Activated CD4-positive, alpha-beta T cell treated with anti-CD3 and anti-CD28 coated beads, Interleukin-2, amount 10 ng/mL, durations not matched to agents 7 days and 5 days (primary cell): ENCODE measurements at places on chromosomes 11 and 22. TPM values are rescaled to one million over a fixed set of nuclear protein-coding genes. Genes with fewer than 3 reads are reported as not detected.

CDC42EP1 gene
- total RNA-seq: 0.30 TPM

DNA sequence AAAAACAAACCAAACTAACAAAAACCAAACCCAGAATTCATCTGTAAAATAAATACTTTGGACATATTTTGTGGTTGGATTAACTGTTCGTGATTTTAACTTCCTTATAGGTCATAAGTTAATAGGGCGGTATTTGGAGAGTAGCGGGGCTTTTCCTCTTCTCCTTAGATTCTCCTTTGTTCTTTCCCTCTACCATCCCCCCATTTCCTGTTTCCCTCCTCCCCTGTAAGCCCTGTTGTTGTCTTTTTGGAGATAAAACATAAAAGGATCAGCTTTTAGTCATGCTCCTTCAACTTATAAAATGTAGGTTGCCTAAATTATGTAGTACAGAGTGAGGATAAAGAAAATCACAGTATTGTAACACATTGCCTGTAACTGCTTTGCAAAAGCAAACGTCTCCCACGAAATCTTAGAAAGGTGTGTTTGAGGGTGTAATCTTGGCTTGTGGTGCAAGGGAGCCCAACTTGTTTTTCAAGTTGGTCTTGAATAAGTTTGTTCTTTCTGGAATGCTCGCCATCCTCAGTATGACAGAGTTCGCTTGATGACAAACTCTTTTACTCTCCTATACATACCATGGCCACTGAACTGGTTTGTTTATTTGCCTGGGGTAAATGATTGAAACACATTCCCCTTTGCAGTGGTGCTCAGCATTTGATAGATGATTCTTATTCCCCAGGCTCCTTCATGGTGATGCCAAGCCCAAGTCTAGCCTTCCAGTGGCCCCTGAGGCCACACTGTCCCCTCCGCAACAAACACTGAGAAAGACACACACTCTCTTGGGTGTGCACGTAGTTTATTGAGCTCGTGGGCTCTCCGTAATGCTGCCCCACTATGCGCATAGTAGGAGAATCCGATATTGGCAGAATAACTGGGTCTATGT, 49.4 kb downstream of the TEAD1 start:
- H3K4me1 ChIP-seq: peaks cover 6% of the 10 kb centered on the region
- no peak overlapping the region for H3K4me3 ChIP-seq
- DNase-seq: no peak
- H3K36me3 ChIP-seq: no peaks in the 10 kb centered on the region
- peaks cover 71% of the 10 kb centered on the region for H3K27me3 ChIP-seq

GRCh38 chr22:28443526-28443876, 236.1 kb downstream of the TTC28 start:
- H3K4me1 ChIP-seq: peaks cover 24% of the 10 kb centered on the region
- DNase-seq: peak; percentile 36
- peak overlapping the region; percentile 73 for H3K4me3 ChIP-seq
- no peaks in the 10 kb centered on the region for H3K36me3 ChIP-seq

DNA sequence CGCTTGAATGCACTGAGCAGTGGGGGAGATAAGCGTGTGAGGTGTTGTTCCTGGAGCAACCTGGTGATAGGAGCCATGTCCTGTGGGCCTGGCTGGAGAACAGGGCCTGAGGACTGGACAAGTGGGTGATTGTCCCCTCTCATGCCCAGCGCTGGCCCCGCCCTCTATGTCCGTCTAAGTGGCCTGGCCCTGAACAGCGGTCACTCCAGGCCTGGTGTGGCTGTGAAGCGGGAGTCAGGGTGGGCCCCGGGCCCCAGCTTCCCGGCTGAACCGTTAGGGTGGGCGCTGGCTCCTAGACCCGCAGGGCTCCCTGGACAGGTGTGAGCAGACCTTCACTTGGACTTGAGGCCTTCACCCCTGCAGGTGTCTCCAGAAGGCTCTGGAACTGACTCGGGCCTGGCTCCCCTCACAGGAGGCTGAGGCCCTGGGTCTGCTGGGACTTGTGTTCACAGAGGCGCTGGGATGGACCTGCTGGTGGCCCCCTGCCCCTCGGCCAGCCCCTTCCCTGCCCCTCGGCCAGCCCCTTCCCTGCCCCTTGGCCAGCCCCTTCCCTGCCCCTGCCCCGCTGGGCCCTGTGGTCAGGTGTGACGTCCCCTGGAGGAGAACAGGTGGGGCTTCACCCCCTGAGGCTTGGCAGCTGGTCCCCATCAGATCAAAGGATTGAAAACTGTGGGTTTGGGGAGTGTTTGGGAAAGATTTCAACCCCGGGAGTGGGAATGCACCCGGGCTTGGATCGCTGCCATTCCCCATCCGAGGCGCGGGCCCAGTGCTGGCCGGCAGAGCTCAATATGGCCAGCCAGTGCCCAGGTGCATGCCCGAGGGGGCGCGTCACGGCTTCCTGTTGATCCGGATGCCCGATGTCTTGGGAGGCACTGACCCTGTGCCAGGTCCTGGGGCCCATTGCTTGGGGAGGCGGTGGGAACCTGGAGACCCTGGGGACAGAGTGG, 3.2 kb upstream of the MUC6 start:
- no peak for DNase-seq
- no peaks in the 10 kb centered on the region for H3K4me1 ChIP-seq
- H3K27ac ChIP-seq: no peak overlapping the region
- H3K36me3 ChIP-seq: no peaks in the 10 kb centered on the region
- no peaks in the 10 kb centered on the region for H3K27me3 ChIP-seq

DNA sequence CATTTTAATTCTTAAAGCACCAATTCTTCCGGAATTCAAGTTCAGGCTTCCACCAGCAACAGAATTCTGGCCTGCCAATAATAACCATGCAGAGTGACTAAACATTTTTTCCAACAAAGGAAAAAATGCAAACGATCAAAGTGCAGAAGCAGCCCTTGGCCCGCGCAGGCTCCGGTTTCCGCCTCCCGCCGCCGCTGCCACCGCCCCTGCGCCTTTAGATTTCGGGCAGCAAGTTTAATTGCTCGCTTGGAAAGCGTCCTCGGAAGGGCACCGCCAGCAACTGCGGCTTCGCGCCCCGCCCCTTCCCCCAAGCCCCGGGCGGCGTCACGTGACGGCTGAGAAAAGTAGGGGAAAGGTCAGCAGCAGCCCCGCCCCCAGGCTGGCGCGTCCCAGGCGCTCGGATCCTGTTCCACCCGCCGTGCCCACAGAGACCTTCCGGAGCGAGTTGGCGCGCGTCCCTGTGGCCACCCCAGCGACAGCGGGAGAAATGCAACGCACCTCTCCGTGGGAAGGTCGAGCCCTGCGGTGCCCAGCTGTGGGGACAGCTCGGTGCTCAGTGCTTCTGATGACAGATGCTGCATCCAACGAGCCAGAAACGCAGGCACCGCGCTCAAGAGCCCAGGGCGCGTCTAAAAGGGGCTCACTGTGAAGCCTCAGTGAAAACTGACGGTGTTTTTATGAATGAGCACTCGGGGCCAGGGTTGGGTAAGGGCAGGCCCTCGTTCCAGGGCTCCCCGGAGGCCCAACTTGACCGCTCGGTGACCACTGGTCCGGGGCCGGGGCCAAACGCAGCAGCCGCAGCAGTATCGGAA, 2.5 kb downstream of the CPT1A start:
- no peaks in the 10 kb centered on the region for H3K27me3 ChIP-seq
- peaks cover 4% of the 10 kb centered on the region for H3K36me3 ChIP-seq
- peak; percentile 97 for DNase-seq

EFCAB6 gene
- 0.15 TPM for total RNA-seq

DNA sequence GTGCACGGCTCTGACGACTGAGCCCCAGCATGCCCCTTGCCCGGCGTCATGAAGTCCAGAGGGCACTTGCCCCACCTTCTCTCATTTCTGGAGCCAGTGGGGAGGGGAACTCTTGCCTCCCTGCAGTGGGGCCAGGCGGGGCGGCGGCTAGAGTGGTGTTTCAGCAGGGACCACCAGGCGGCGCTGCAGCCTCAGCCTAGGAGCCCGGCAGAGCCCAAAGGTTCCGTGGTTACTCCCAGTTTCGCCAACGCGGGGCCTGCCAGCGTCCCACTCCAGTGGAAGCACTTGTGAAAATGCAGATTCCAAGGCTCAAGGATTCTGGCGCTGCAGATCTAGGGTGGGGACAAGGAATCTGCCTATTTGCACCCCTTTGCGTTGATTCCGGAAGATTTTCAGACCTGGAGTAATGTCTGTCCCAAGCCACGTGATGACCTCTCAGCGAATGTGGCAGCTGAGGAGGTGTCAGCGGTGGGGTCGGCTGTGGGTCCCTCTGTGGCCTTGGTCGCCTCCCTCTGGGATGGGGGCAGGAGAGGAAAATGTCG, 55.7 kb downstream of the CD82 start:
- no peak overlapping the region for H3K27ac ChIP-seq
- DNase-seq: peak; percentile 55
- H3K4me3 ChIP-seq: no peak overlapping the region
- peaks cover 24% of the 10 kb centered on the region for H3K4me1 ChIP-seq

DNA sequence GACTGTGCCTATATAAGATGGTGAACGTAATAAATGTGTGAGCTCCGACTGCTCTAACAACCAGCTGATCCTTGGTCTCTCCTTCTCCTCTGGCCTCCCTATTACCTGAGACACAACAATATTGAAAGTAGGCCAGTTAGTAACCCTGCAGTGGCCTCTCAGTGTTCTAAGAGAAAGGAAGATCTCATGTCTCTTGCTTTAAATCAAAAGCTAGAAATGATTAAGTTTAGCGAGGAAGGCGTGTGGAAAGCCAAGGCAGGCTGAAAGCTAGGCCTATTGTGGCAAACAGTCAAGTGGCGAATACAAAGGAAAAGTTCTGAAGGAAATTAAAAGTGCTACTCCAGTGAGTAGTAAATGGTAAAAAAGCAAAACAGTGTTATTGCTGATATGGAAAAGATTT, 39.5 kb downstream of the HIPK3 start:
- H3K4me1 ChIP-seq: no peaks in the 10 kb centered on the region
- DNase-seq: no peak
- peaks cover 35% of the 10 kb centered on the region for H3K36me3 ChIP-seq
- H3K27me3 ChIP-seq: no peaks in the 10 kb centered on the region
- H3K4me3 ChIP-seq: no peak overlapping the region
- H3K27ac ChIP-seq: no peak overlapping the region

ANGPTL5 gene
- total RNA-seq: not detected

DNA sequence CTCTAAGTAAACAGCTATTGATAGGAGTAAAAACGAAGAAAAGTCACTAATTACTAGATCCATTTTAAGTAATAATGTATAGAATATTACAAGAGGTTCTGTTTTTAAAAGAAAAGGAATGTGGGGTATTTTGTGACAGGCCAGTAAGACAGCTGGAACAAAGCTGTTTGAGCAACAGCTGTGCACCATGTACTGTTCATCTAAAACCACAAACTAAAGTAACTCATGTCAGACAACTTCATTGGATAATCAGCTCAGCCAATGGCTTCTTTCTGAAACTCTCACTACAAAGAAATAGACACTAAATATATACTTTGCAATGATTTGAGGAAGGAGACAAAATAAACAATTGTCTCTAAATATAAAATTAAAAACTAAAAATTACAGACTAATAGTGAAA, 16.1 kb downstream of the RRAS2 start:
- no peak overlapping the region for H3K4me3 ChIP-seq
- H3K27me3 ChIP-seq: no peaks in the 10 kb centered on the region
- no peak overlapping the region for H3K27ac ChIP-seq
- peaks cover 41% of the 10 kb centered on the region for H3K36me3 ChIP-seq
- DNase-seq: no peak

PPM1F gene
- total RNA-seq: 15.1 TPM

DNA sequence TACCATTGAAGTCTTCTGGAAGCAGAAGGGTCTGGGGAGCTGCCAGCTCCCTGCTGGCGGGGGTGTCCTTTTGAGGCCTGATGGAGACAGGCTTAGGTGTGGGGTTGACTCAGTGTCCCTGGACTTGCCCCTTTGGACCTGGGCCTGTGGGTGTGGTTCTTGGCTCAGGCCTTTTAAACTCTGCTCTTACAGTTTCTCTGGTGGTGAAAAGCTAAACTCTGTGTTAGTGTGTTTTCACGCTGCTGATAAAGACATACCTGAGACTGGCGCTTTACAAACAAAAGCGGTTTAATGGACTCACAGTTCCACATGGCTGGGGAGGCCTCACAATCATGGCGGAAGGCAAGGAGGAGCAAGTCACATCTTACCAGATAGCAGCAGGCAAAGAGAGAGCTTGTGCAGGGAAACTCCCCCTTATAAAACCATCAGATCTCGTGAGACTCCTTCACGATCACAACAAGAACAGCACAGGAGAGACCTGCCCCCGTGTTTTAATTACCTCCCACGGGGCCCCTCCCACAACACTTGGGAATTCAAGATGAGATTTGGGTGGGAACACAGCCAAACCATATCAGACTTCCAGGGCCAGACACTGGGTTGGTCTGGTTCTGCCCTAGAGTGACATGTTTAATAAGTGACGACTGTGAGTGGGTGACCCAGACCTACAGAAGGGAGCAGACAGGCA, 26.5 kb downstream of the GRAMD4 start:
- no peaks in the 10 kb centered on the region for H3K4me1 ChIP-seq
- no peak for DNase-seq
- peaks cover 2% of the 10 kb centered on the region for H3K36me3 ChIP-seq
- H3K4me3 ChIP-seq: no peak overlapping the region
- H3K27ac ChIP-seq: no peak overlapping the region
- no peaks in the 10 kb centered on the region for H3K27me3 ChIP-seq

GRCh38 chr22:47188261-47189055, 426.0 kb downstream of the TBC1D22A start:
- no peak overlapping the region for H3K27ac ChIP-seq
- no peaks in the 10 kb centered on the region for H3K4me1 ChIP-seq
- H3K36me3 ChIP-seq: no peaks in the 10 kb centered on the region

PPP2R1B gene
- total RNA-seq: 50.2 TPM

CCDC157 gene
- 4.3 TPM for total RNA-seq

MUC6 gene
- total RNA-seq: not detected
